ENCODE measurements at places on chromosomes 13 and 19.

GRCh38 chr19:38706792-38707511 is 37.3 kb downstream of the CAPN12 start:
- no peak for DNase-seq

DNA sequence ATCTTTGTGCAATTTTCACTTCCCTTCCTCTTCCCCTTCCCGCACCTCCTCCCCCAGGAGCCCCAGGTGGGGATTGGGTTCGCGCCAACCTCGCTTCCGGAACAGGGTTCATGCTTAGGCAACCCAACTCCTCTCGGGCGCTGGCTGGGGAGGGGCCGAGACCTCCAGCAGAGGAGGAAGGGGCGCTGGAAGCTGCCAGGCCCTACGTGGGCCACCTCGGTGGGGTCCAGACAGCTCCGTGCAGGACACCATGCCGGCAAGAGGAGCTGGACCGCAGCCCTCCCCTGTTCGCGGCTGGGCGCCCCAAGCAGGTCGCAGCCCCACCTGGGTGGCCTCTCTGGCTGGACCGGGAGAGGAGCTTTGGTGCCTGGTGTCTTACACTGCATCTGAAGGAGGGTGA is 91.1 kb downstream of the SPACA7 start:
- DNase-seq, result peak; percentile 36

DNA sequence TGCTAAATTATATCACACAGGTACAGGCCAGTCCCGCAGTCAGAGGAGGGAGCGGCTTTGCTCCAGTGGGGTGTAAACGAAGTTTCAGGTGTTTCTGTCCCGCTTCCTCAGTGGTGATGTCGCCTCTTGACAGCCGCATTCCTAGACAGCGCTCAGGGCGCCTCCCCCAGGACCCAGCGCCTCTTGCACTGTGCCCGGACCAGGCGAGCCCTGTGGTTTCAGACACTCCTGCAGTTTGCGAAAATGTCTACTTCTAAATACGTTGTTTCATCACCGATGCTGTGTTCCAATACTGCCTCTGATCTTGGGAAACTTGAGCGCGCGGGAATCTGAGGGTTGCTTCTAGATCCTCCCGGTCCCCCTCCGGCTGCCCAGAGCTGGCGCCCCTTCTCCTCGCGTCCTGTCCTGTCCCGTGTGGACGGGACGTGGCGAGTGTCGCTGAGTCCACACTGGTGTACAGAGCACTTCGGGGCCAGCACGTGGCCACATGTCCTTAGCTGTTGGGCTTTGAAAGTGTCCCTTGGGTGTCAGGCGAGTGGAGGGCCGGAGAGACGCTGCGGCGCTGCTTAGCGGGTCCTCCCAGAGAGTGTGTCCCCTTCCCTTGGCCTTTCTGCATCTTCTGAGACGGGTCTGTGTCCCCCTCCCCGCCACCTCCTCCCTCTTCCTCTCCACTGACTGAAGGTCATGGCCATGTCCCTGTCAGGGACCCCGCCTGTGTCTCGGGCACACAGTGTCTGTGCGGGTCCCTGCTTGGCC is 14.6 kb upstream of the RPS15 start:
- DNase-seq, result no peak

DNA sequence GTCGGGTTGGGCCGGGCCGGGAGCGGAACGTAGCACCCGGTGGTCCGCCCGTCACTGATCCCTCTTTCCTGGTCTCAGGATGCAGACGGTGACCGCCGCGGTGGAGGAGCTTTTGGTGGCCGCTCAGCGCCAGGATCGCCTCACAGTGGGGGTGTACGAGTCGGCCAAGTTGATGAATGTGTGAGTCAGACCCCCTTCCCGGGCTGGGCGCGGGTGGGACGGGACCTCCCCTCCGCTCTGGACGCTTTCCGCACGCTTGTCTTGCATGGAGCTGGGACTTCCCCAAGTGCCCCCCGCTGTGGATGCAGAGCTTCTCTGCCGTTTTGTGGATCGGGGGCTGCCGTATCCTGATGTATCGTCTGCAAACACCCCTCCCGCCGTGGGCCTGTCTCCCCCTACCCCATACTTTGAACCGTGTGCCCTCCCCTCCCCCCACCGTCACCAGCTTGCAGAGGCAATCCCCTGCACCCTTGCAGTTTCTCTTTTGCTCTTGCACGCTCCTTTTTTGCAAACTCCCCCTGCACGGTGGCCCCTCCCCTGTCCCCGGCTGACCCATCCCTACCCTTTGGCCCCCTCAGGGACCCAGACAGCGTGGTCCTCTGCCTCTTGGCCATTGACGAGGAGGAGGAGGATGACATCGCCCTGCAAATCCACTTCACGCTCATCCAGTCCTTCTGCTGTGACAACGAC is 669 bp downstream of the GADD45B start:
- DNase-seq, result peak; percentile 80

DNA sequence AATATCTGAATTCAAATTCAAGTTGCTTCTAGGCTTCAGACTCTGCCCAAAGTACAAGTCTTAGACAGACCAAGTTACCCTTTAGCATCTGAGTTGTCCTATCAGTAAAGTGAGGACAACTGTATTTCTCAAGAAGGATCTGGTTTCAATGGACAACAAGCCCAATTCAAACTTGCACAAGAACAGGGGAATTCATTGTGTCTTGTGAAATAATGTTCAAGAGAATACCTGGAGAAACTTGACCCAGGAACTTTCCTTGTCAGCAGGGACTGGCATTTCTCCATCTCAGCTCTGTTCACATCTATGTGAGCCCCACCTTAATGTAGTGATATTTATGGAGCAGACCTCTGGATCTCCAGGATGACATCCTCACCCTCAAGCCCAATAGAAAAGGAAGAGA is 894.9 kb upstream of the SLC10A2 start:
- no peak for DNase-seq

DNA sequence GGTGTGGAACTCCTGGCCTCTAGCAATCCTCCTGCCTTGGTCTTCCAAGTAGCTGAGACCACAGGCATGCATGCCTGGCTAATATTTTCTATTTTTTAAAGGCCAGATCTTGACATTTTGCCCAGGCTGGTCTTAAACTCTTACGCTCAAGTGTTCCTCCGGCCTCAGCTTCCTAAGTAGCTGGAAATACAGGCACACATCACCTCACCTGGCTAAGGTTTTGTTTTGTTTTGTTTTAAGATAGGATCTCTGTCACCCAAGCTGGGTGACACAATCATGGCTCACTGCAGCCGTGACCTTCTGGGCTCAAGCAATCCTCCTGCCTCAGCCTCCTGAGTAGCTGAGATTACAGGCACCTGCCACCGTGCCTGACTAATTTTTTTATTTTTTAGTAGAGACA is 5.5 kb upstream of the RLN3 start:
- DNase-seq, result no peak

DNA sequence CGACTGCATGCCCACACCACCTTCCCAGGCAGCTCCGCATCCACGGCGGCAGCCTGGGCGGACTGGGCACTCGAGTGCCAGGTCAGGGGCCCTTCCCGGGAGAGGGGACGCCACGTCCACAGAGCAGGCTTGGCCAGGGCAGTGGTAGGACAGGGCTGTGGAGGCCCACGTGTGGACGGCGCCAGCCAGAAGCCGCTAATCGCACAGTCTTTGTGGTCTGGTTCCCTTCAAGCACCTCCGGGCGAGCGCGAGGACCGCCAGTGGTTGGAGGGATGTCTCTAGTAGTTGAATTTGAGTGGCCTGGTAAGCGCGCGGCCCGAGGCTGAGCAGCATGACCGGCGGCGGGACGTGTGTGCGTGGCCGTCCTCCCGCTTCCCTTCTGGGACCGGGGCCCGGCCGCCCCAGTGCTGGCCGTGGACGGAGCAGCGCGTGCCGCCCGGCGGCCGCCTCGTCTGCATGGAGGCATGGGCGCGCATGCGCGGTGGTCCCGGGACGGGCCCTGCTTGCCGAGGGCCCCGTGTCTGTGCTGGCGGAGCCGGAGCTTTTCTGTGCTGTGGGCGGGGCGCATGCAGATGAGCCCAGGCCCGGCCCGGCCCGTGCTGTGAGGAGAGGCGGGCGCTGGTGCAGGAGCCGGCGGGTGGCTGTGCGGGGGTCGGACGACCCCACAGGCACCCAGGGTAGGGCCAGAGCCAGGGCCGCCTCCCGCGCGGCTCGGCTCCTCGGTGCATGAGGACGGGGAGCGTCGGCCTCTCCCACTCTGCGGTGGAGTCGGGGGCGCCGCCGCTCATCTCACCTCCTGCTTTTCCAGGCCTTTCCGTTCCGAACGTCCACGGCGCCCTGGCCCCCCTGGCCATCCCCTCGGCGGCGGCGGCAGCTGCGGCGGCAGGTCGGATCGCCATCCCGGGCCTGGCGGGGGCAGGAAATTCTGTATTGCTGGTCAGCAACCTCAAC is 8.6 kb downstream of the PTBP1 start:
- no peak for DNase-seq

- DNase-seq, result no peak
Measured at GRCh38 chr13:28751175-28751960, 32.6 kb upstream of the SLC46A3 start.
